Activated T-cell treated with anti-CD3 and anti-CD28 coated beads, Interleukin-2, amount 50 U/mL, for 72 hours (primary cell): ENCODE measurements at places on chromosomes 4 and X. TPM values are rescaled to one million over a fixed set of nuclear protein-coding genes. Genes with fewer than 3 reads are reported as not detected.

TCEAL2 gene
- total RNA-seq, result 0.53 TPM

TMEM156 gene
- total RNA-seq, result 56.8 TPM

REELD1 gene
- total RNA-seq, result 0.79 TPM

MAGEA9B gene
- not detected for total RNA-seq

LINC00632 gene
- 0.58 TPM for total RNA-seq

- H3K27ac ChIP-seq, result no peak overlapping the region
- no peaks in the 10 kb centered on the region for H3K4me1 ChIP-seq
- no peaks in the 10 kb centered on the region for H3K27me3 ChIP-seq
- DNase-seq, result no peak
- no peak overlapping the region for H3K4me3 ChIP-seq
Measured at GRCh38 chr4:23970201-23970850, 80.5 kb upstream of the PPARGC1A start.

DNA sequence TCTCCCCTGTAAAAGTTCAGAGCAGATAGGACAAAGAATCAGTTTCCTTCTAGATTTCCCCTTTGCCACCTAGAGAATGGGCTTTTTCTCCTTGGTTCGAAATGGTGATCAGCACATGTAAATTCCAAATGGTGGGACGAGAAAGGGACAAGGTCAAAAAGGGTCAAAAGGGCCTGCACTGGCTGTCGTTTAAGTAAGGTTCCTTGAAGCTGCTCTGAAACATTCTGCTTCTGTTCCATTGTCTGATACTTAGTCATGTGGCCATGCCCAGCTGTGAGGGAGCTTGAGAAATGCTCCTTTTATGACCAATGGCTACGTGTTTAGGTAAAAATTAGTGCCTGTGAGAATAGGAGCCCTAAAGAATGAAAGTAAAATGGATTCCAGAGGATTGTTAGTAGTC lies 165.9 kb upstream of the CENPE start:
- H3K4me3 ChIP-seq, result no peak overlapping the region
- H3K4me1 ChIP-seq, result no peaks in the 10 kb centered on the region
- no peaks in the 10 kb centered on the region for H3K27me3 ChIP-seq
- H3K36me3 ChIP-seq, result peaks cover 4% of the 10 kb centered on the region

DNA sequence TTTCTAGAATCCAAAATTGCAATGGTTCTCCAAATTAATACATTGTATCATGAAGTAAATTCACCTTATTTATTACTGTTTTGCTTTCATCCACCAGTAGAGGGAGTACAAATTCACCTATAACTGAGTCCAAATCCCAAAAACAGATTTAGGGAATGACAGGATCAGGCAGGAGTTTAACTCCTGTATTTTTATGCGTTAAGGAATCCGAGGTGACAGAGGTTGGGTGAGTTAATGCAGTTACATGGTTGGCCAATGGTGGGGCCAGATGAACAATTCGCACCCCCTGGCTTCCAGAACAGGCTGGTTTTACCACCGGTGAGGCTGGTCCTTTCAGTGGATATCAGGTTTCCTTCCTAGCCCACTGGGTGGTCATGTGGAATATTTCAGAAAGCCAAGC lies 82.4 kb downstream of the MTNR1A start:
- no peak for DNase-seq
- no peaks in the 10 kb centered on the region for H3K27me3 ChIP-seq
- H3K27ac ChIP-seq, result no peak overlapping the region
- no peaks in the 10 kb centered on the region for H3K4me1 ChIP-seq

DNA sequence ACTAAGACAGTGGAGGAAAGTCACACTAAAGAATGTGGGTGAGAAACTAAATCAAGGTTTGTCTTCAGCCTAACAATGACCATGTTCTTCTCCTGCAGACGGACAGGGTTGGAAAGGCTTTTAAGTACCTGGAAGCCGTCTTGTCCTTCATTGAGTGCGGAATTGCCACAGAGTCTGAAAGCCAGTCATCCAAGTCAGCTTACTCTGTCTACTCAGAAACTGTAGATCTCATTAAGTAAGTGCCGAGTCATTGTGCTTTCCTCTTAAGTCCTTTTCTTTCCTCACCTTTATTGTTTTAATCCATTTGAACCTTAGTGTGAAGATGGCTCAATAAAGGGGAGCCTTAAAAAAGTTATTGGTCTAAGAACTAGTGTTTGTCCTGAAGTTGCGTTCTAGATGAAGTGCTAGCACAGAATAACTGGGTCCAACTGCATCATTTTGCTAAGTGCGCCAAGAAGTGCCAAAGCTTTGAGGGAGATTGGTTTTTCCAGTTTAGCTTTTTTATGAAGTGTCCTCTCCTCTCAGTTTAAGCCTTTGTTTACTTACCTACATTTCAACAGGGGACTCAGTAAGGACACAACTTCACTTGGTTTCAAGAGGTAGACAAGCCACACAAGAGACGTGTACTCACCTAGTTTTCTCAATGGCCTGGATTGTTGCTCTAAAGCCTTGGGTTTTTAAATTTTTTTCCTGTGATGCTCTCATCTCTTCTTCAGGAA lies 89.3 kb downstream of the KLHL8 start:
- no peak overlapping the region for H3K4me3 ChIP-seq
- peaks cover 5% of the 10 kb centered on the region for H3K4me1 ChIP-seq
- no peak for DNase-seq
- peaks cover 15% of the 10 kb centered on the region for H3K36me3 ChIP-seq

DNA sequence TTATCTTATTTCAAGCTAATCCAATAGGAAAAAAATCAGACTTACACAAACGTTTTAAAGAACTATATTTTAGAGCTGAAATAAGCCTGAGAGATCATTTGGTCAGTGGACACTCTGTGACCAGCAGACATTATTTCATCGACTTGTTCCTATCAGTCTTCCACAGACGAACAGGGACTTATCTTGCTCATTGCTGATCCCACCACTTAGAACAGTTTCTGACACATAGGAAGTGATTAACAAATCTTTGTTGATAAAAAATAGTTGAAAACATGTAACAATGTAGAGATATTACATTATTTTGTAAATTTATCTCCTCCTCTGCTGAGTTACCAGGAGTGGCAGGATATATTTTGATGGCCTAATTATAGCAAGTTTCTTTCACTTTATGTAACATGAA lies 65.8 kb downstream of the TAPT1 start:
- H3K27me3 ChIP-seq, result no peaks in the 10 kb centered on the region
- H3K36me3 ChIP-seq, result peaks cover 15% of the 10 kb centered on the region
- DNase-seq, result no peak
- H3K4me3 ChIP-seq, result no peak overlapping the region
- H3K27ac ChIP-seq, result no peak overlapping the region

DNA sequence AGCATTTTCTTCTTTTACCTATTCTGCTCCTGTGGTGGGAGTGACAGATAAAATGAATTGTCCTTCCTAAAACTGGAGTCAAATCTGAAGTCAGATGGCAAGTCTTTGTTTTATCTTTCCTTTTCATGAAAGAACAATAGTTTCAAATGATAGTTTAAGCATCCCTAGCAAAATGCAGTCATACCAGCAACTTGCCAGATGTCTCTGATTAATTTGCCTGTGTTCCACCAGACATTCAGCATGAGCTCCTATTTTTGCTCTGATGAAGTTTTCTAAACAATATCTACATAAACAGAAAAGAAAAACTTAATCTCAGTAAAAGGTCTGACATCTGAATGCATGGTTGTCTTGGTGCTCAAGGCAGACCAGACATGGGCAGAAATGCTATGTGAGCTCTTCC lies 15.2 kb downstream of the PRKG2 start:
- no peak for DNase-seq
- H3K4me3 ChIP-seq, result no peak overlapping the region
- H3K27ac ChIP-seq, result no peak overlapping the region
- H3K36me3 ChIP-seq, result no peaks in the 10 kb centered on the region

- H3K36me3 ChIP-seq, result no peaks in the 10 kb centered on the region
- H3K4me3 ChIP-seq, result no peak overlapping the region
- H3K27me3 ChIP-seq, result peaks cover 4% of the 10 kb centered on the region
- no peak for DNase-seq
Measured at GRCh38 chrX:125093852-125094251, 225.8 kb upstream of the TEX13C start.

- peaks cover 40% of the 10 kb centered on the region for H3K4me1 ChIP-seq
- no peak overlapping the region for H3K27ac ChIP-seq
- peaks cover 2% of the 10 kb centered on the region for H3K36me3 ChIP-seq
- no peaks in the 10 kb centered on the region for H3K27me3 ChIP-seq
- no peak for DNase-seq
- H3K4me3 ChIP-seq, result no peak overlapping the region
Measured at GRCh38 chr4:103097112-103097511, 2.5 kb downstream of the BDH2 start.

GRCh38 chr4:125573368-125573767 lies 258.6 kb downstream of the FAT4 start:
- H3K4me3 ChIP-seq, result no peak overlapping the region
- H3K27me3 ChIP-seq, result no peaks in the 10 kb centered on the region
- no peak for DNase-seq
- no peaks in the 10 kb centered on the region for H3K36me3 ChIP-seq
- H3K27ac ChIP-seq, result no peak overlapping the region

GRCh38 chr4:186722796-186723291 lies 812 bp downstream of the FAT1 start:
- H3K27me3 ChIP-seq, result peaks cover 34% of the 10 kb centered on the region
- H3K27ac ChIP-seq, result no peak overlapping the region
- H3K4me3 ChIP-seq, result peak overlapping the region; percentile 42

DNA sequence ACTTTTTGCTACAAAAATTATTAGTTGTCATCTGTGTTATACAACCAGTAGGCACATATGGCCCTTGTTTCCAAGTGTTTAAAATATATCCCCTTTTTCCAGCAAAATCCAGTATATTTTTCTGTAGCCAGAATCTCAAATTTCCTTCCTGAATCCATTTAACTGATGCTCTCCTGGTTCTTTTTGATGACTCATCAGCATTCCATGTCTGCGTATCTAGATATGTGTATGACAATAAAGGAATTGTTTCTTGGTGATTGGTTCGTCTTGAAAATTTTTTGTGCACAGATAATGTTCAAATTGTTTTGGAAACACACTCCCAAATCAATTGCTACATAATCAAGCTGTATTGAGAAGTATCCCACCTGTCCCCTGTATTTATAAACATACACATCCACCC lies 98.3 kb downstream of the ITM2A start:
- peaks cover 54% of the 10 kb centered on the region for H3K4me1 ChIP-seq
- DNase-seq, result no peak
- peaks cover 8% of the 10 kb centered on the region for H3K27me3 ChIP-seq
- peaks cover 2% of the 10 kb centered on the region for H3K36me3 ChIP-seq

GRCh38 chr4:144304025-144304424 lies 163.5 kb upstream of the GYPA start:
- no peaks in the 10 kb centered on the region for H3K27me3 ChIP-seq
- no peaks in the 10 kb centered on the region for H3K4me1 ChIP-seq
- H3K36me3 ChIP-seq, result no peaks in the 10 kb centered on the region
- H3K4me3 ChIP-seq, result no peak overlapping the region
- no peak for DNase-seq
- H3K27ac ChIP-seq, result no peak overlapping the region

- no peak overlapping the region for H3K4me3 ChIP-seq
- H3K27ac ChIP-seq, result no peak overlapping the region
- DNase-seq, result no peak
- peaks cover 38% of the 10 kb centered on the region for H3K27me3 ChIP-seq
- no peaks in the 10 kb centered on the region for H3K4me1 ChIP-seq
Measured at GRCh38 chrX:110397339-110397738, 38.7 kb downstream of the RTL9 start.

DNA sequence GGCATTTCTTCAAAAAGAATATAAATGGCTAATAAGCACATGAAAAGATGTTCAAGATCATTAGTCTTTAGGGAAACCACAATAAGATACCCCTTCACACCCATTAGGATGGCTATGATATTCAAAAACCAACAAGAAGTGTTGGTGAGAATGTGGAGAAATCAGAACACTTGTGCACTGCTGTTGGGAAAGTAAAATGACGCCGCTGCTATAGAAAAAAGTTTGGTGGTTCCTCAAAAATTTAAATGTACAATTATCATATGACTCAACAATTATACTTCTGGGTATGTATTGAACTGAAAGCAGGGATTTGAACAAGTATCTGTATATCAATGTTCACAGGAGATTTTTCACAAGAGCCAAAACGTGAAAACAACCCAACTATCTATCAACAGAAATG lies 29.4 kb upstream of the NEUROG2 start:
- no peaks in the 10 kb centered on the region for H3K4me1 ChIP-seq
- no peak for DNase-seq

DNA sequence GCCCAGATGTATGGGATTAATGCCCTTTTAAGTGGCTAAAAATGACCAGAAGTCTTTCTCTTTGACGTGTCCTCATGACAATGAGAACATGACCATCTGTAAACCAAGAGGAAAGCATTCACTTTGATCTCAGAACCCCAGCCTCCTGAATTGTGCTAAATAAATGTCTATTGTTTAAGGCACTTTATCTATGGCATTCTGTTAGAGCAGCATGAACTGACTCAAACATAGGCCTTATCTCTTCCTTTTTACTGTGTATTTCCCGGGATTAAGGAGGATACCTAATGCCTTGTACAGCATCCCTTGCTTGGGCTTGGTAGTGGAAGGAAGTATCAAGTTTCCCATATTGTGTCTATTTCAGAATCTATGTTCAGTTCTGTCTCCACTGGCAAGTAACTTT lies 47.2 kb upstream of the HS3ST1 start:
- no peak for DNase-seq
- H3K36me3 ChIP-seq, result peaks cover 4% of the 10 kb centered on the region
- peaks cover 7% of the 10 kb centered on the region for H3K27me3 ChIP-seq

DNA sequence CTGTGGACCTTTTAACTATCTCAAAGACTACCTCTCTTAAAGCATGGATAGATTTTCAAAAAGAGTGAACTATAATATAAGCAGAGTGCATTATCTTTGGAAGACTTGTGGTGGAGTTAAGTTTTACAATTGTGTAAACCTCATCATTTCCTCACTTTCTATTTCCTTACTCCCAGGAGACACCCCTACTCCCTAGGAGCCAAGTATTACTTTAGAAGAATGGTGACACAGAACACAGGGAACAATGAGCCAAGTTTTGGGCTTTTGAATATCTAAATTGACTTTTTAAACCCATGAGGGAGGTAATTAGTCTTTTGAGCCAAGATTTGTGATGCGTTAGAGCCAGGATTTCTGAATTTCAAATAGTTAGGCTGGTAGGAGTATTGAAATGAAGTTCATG lies 78.9 kb upstream of the UNC5C start:
- no peaks in the 10 kb centered on the region for H3K4me1 ChIP-seq
- H3K27ac ChIP-seq, result no peak overlapping the region
- H3K4me3 ChIP-seq, result no peak overlapping the region
- H3K27me3 ChIP-seq, result no peaks in the 10 kb centered on the region

DNA sequence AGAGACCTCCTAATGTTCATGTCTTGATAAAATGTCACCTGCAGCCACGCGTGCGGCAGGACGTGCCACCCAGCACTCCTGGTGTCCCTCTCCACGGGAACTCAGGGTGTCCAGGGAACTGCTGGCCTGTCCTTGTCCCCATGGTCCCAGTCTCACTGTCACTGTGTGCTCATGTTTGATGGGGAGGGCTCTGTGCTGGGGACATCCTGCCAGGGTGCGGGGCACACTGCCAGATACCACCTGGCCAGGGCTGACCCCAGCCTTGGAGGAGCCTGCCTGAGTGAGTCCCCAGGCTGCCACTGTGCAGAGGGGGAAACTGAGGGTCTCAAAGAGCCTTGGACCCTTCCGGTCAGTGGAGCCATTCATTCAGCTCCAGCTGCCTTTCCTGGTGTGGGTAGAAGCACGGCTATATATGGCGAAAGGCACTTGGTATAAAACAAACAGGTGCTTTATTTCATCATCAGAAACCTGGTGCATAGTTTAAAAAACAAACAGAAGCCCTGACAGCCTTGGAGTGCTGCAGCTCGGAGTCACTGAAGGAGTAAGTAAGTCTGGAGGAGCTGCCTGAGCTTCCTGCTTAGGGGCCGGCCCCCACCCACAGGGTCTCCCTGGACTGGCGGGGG lies 33.0 kb downstream of the NOP14 start:
- no peaks in the 10 kb centered on the region for H3K27me3 ChIP-seq
- peak overlapping the region; percentile 33 for H3K27ac ChIP-seq
- peaks cover 5% of the 10 kb centered on the region for H3K36me3 ChIP-seq
- H3K4me3 ChIP-seq, result peak overlapping the region; percentile 16
- DNase-seq, result no peak
